ENCODE measurements at places on chromosomes 11 and 22.

DNA sequence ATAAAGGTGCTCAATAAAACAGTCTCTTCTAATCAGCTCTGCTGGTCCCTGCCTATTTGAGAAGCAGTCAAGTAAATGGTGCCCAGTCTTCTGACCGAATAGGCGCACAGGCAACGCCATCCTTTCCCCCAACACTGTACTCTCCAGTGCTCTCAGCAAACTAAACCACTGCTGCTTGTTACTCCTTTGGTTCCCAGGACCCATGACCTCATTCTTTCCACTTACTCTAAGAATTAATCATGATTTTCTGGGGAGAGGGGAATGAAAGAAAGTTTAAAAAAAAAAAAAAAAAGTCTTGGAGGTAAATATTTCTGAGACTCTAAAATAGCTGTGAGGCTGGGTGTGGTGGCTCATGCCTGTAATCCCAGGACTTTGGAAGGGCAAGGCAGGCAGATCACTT lies 63.7 kb downstream of the SGSM3 start:
- no peak for DNase-seq

- DNase-seq, result no peak
These were observed 114.2 kb downstream of the CCDC34 start for GRCh38 chr11:27248576-27249509.

DNA sequence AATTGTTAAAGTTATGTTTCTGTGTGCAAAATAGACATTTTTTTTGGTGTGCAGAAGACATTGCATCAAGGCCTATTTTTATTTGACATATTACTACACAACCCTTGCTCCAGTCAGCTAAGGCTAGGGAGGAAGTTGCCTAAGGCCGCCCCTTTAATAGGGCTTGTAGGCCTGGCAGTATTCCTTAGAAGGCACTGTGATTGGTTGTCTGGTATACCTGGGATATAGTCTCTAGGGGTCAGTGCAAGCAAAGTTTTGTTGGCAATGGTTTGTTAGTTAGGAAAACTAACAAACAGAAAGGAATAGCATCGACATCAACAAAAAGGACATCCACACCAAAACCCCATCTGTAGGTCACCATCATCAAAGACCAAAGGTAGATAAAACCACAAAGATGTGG lies 16.9 kb downstream of the CCDC15 start:
- no peak for DNase-seq

DNA sequence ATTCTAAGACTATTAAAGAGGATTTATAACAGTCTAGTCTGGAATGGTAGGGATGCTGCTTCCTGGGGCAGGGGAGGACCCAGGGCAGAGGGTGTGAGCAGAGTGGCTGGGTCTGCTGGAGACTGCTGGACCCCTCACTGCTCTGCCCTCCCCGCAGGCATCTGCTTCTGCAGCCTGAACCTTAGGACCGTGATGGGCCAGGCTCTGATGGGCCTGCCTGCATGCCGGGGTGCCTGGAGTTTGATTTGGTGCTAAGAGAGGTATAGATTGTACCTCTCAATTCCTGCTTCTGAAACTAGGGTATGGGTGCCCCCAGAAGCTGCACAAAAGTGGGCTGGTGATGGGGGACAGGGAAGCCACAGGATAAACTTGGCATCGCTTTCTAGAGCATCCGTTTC lies 54.9 kb downstream of the CD82 start:
- DNase-seq, result no peak

- DNase-seq, result peak; percentile 67
These were observed 937 bp upstream of the FAM168A start for GRCh38 chr11:73598719-73599379.

GRCh38 chr11:1017269-1018005 lies 19.1 kb downstream of the MUC6 start:
- DNase-seq, result no peak

GRCh38 chr22:43992331-43992821 lies 31.7 kb upstream of the PARVB start:
- no peak for DNase-seq

DNA sequence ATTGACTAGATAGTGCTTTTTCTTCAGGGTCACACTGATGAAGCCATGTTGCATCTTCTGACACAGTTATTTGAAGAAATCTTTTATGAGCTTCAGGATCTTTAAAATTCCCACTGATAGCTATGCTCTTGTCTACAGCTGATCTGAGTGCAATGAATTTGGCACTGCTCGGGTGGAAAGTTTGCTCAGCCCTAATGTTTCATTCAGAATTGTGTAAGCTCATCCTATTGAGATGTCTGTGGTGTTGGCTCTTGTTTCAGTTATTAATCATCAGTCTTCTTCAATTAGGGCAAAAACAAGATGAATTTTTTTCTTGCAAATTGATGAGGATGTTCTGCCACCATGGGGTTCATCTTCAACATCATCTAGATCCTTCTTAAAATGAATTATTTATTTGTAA lies 1387.0 kb upstream of the RAG2 start:
- no peak for DNase-seq

DNA sequence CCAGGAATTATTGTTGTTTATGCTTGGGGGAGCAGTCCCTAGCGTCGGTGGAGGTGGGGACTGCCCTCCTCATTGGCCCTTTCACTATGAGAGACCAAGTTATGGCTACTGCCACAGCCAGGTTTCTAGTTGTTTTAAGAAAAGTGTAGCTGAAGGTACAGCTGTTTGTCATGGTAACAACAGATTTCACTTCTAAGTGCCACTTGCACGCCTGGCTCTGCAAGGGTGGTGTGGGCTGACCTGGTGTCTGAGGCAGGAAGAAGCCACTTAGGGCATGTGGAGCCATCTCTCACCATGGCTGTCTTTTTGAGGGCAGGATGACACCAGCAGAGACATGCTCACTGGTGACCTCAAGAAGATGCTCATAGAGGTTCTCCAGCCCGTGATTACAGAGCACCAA lies 46.3 kb upstream of the MPEG1 start:
- DNase-seq, result no peak

- no peak for DNase-seq
These were observed 19.7 kb upstream of the OSBPL5 start for GRCh38 chr11:3184732-3185347.
